WTC11 (cell line): ENCODE measurements at places on chromosomes 16 and 17.

GRCh38 chr17:80659651-80660050 is 115.0 kb downstream of the RPTOR start:
- DNase-seq, result no peak

DNA sequence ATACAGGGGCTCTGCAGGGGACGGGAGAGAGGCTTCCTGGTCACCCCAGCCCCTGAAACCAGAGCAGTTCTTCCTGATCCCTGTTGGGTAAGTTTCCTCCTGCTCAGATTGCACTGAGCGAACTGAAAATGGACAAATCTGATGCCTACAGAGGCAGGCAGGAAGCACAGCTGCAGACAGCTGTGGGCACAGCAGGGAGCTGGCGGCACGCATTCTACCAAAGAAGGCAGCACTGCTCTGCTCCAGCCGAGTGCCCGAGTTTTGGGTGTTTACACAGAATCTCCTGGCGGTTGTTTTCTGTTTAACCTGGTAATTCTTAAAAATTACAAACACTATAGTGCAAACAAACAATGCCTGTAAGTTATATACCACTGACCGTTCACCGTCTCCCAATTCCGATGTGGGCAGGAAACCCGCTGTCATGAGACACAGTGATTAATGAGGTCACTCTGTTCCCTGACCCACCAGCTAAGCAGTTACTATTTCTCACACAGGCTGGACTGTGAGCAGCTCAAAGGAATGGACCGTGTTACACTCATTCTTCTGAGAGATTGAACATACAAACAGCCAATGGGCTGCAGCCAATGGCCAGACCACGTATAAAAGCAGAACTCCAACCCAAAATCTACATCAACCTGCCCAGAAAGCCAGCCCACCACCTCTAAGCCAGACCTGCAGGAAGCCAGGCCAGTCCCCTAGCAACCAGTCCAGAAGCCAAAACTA is 25.5 kb downstream of the NSMCE1 start:
- no peak for DNase-seq

- DNase-seq, result no peak
Observed at GRCh38 chr16:75590920-75591843, 25.0 kb downstream of the GABARAPL2 start.

DNA sequence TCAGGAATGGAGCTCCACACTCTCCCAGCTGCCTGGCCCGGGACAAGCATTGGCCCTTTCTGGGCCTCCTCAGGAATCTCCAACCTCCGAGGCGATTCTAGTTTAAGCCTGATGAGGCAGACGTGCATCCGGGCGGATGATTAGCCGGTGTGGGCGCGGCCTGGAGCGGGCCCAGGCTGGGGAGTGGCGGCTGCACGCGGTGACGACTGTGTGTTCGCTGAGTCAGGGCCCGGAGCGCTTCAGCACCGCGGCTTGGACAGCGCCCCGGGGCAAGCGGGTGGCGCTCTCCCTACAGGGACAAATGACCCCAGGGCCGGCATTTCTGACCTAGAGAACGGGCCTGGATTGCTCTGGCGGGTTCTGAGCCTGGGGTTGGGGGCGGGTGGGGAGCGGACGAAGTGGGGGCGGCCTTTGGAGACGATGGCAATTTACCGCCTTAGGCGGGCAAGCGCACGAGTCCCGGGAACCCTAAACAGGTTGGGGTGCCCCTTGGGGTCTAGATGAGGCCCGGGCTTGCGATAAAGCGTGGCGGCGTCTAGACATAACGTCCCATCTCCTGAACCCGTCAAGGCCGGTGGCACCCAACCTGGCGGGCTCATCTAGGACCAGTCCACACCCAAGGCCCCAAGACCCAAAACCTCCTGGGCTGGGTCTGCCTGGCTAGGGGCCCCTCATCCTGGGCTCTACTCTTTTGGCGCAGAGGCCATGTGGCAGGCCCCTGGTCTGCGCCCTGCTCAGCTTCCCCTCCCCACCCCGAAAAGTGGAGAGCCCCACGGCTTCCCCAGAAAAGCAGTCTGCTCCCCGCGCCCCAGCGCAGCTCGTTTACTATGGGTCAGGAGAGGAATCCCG is 22.3 kb upstream of the ZNHIT3 start:
- peak; percentile 94 for DNase-seq

DNA sequence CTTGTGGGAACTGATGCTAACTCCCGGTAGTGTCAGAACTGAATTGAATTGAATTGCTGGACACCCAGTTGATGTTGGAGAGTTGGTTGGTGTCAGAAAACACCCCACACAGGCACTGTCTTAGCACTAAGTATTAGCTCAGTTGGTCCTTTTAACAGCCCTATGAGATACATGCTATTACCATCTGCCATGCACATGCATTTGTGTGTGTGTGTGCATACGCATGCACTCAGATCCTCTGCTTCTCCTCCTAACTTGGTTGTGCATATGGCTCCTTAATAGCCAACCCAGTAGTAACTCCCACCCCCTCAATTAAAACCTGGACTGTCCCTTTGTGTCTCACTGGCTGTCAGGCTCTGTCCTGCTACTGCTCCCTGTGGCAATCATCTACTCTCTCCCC is 32.3 kb upstream of the DYNLL2 start:
- DNase-seq, result no peak

DNA sequence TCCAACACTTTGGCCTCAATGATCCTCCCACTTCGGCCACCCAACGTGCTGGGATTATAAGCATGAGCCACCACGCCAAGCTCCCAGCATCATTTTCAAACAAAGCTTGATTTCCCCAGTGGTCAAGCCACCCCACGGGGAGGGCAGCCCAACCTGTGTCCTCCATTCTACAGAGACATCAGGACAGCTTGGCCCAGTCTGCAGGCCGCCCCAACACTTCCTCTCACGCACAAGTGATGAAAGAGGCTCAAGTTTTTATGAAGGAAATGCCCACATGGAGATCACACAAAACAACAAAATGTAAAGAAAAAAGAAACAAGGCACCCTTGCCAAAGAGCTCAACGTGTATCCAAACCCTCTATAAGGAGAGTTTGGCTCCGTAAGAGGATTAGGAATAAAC is 112.4 kb downstream of the XYLT1 start:
- no peak for DNase-seq

DNA sequence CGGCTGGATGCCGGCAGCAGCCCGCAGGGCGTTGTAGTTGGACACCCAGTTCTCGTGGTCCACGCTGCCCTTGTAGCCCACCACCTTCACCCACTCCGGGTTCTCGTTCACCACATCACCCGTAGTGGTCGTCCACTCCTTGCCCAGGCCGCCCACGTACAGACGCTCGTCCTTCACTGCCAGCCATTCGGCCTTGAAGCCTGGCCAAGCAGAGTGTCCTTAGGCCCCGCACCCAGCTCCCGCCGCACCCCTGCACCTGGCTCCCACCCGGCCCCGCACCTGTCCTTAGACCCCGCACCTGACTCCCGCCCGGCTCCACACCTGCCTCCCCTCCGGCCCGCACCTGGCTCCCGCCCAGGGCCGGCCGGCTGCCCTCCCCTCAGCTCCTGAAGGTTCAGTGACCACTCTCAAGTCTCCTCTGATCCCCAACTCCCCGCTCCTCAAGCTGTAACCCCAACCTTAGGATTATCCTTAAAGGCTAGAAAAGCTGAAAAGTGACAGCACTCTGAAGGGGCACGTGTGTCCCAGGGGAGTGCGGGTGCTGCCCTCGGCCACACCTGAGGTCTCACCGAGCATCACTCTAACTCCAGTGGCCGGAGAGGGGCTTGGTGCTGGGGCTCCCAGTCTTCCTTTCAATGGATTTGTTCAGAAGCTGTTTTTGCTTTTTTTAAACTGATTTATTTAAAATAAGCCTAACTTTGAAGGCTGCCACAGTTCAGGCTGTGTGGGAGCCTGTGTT is 14.4 kb downstream of the CANT1 start:
- no peak for DNase-seq

GRCh38 chr17:58421711-58422110 is 4.4 kb upstream of the RNF43 start:
- no peak for DNase-seq

GRCh38 chr16:66326991-66327513 is 39.4 kb upstream of the CDH5 start:
- no peak for DNase-seq

DNA sequence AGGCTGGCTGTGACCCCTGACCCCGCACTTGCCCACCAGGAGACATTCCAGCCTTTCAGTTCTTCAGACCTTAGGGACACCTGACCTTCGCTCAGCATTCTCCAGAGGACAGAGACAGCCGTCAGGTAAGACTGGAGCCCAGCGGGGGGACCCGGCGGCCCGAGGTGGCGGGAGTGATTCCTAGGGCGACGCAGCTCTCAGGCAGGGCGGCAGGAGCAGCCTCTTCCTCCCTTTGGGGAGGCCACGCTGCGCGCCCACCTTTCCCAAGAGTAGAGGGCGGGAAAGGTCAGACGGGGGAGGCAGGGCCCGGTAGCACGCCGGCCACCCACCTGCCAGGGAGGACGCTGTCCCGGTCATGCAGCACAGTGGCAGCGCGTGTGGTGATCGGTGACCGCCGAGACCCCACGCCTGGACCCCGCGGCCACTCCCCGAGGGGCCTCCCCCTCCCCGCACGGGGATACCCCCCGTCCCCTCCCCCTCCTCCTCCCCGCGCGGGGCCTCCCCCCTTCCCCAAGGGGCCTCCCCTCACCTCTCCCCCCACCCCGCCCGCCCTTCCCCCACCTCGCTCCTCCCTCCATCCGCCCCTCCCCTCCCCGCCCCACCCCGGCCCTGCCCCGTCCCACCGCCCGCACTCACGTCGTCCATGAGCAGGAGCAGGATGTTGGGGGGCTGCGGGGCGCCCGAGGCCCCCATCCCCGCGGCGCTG is 472 bp downstream of the GALNS start:
- peak; percentile 55 for DNase-seq

- DNase-seq, result no peak
Observed at GRCh38 chr16:4911970-4912386, 25.0 kb downstream of the PPL start.

- no peak for DNase-seq
Observed at GRCh38 chr17:42363767-42364585, 24.3 kb downstream of the STAT3 start.

GRCh38 chr17:44345454-44346026 is 438 bp downstream of the GRN start:
- peak; percentile 81 for DNase-seq

DNA sequence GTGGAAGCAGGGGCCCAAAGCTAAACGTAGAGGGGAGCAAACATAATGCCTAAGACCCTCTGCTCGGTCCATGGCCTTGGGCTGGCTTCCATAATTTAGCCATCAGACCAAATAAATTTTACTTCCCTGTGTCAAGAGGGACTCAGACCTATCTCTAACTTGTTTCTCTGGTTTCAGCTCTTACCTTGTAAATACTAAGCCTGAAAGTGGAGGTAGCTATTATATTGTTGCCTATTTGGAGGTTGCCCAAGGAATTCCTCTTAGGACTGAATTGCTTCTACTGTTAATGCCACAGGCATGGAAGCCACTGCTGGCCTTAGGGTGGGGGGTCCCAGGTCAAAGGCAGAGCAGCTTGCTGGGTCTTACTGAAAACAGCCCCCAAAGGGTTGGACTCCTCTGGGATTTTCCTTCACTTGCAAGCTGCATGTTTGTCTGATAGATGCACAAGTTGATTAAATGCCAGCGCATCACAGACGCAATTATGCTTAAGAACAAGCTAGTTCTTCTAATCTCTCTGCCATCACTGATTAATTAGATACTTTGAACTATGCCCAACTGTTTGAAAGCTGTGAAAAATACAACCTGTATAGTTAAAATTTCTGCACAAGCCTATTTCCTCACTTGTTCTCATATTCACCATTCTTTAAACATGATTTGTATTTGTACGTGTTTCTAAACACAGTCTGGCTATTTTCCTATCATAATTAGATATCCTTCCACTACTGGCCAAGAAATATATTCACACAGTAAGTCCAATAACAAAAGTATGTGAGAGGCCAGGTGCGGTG is 67.9 kb upstream of the HAS3 start:
- no peak for DNase-seq

GRCh38 chr17:74842146-74842598 is 17.5 kb downstream of the GRIN2C start:
- DNase-seq, result no peak

- DNase-seq, result peak; percentile 90
Observed at GRCh38 chr17:45149037-45149668, 878 bp downstream of the HEXIM1 start.

DNA sequence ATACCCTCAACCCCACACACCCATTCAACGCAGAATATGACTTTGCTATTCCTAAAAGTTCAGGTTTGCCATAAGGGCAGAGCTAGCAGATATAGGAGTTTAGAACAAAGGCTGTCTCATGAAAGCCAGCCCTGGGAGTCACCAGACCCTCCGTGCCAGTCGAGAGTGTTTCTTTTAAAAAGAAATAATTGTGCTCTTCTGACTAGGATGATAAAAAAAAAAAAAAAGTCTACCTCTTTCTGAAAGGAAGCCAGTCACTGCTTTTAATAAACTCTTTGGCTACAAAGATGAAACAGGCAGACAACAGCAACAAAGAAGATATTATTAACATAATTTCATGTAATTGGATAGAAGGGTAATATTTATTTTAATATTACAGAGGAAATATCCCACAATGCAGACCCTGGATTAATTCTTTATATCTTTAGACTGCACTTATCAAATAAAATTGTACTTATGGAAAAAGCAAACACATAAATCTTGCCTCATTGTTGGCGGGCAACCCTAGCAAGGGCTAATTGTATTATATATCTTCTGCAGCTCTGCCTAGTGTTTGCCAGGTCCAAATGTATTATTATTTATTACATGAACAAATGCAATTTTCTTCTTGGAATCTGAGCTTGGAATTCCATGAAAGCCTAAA is 277.5 kb upstream of the DYNLRB2 start:
- DNase-seq, result no peak

DNA sequence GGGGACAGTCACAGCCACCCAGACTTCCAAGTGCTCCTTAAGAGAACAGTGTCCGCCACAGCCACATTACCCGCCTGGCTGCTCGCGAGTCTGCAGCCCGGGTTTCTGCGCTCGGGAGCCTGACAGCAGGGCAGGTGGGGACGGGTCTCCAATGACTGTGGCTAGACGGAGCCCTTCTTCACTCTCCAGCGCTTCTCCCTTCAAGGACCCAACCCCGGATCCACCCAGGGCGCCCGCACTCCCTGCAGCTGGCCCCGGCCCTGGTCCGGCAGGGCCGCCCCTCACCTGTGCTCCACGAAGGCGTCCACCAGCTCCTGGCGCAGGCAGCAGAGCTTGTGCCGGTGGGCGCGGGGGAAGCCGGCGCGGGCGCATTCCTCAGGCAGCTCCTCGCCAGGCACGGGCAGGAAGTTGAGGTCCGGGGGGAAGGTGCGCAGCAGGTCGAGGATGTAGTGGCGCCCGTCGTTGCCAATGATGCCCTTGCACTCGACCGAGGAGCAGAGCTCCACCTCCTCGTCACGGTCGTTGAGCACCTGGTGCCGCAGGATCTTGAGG is 13.9 kb downstream of the CLUH start:
- peak; percentile 13 for DNase-seq
